ENCODE measurements at places on chromosomes 7 and 10.

DNA sequence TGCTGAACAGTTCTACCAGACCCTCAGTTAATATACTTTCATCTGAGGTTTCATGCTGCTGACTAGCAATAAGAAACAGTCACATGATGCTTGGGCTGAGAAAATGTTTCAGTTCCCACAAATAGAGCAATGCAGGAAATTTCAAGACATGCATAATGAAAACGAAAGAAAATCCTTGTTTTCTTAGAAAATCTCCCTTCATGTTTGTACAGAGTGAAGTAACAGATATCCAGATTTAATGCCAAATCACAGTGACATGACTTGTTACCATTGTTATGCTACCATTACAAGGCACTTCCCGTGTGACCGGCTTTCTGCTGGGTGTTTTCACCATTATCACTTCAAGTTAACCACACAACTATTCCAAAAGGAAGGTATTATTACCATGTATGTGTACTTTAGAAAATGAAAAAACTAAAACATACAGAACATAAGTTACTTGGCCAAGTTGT lies 121.7 kb downstream of the DOCK4 start:
- no peak for DNase-seq

DNA sequence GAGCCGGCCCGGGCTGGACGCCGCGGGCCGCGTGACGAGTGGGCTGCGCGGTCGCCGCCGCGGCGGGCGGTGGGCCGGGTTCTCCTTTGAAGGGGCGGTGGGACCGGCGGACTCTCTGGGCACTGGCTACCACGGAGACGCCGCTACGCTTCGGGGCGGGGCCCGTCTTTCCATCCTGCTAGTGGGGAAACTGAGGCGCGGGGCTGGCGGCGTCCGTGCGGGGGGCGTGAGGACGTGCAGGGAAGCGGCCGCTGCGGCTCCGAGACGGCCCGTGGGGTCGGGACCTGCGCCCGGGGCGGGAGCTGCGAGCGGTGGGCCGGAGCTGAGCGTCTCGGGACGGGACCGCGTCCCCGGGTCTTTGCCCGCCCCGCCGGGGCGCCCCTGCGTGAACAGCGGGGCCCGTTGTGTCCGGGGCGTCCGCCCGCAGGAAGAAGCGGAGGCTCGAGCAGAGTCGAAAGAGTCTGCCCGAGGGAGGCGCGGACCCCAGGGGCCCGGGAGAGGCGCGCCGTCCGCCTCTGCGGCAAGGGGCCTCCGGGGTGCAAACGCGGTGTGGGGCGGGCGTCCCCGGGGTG lies 548 bp upstream of the BNIP3 start:
- DNase-seq = peak; percentile 58

DNA sequence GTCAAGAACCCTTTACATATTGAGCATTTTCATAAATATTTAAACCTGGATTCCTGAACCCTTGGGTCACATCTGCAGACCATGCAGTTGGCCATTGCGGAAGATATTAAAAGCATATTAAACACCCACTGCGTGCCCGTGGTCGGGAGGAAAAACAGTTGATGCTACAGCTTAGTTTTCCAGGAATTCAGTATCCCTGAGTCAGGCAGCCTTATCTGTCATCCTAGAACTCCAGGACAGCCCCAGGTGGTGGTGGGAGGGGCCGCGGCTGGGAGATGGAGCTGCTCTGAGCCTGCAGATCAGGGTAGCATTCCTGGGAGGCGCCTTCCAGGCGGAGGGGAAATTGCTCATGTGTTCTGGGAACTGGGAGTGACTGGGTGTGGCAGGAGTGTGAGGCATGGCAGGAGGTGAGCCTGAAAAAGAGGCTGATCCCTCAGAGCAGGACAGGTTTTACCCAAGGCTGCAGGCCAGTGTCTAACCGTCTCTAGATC lies 222.9 kb upstream of the SH2B2 start:
- DNase-seq = no peak

DNA sequence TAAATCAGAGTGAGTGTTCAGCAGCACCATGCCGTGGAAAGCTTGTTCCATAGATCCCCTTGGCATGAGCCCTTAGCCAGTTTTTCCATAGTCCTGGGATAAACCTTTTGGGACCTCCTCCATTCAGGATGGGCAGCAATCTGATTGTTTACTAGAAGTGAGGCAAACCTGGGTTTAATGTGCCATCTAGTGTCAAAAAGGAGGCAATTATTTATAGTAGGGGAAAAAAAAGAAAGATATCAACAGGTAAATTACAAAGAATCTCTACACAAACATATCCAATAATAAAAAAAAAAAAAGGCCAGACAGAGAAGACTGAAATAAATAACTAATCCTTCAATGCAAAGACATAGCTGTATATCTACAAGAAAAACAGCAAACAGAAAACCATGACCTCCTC lies 229.0 kb upstream of the STK17A start:
- no peak for DNase-seq

GRCh38 chr10:63430091-63430998 lies 35.4 kb downstream of the JMJD1C start:
- DNase-seq = no peak

GRCh38 chr10:47254611-47255010 lies 45.4 kb upstream of the GDF10 start:
- DNase-seq = no peak

GRCh38 chr10:69757553-69758309 lies 44.0 kb upstream of the COL13A1 start:
- DNase-seq = no peak

DNA sequence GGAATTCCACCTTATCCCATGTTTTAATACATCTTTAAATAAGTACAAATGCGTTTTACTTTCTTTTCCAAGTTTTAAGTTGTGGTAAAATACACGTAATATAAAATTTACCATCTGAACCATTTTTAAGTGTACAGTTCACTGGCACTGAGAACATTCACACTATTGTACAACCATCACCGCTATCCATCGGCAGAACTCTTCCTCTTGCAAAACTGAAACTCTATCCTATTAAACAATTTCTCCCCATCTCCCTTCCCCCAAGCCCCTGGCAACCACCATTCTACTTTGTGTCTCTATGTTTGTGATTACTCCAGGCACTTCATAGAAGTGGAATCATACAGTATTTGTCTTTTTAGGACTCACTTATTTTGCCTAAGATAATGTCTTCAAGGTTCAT lies 33.8 kb downstream of the HIP1 start:
- DNase-seq = no peak

- DNase-seq = no peak
Measured at GRCh38 chr7:98651760-98652159, 34.7 kb downstream of the NPTX2 start.

DNA sequence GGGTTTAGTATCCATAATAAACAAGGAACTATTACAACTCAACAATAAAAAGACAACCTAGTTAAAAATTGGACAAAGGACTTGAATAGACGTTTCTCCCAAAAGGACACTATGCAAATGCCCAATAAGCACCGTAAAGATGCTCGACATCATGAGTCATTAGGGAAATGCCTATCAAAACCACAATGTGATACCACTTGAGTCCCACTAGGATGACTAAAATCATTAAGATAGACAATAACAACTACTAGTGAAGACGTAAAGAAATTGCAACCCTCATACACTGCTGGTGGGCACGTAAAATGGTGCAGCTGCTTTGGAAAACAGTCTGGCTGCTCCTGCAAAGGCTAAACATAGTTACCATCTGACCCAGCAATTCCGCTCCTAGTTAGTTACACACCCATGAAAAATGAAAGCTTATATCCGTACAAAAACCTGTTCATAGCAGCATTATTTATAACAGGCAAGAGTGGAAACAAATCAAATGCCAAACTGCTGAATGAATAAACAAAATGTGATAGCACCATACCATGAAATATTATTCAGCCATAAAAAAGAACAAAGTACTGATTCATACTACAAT lies 17.3 kb downstream of the CCDC3 start:
- no peak for DNase-seq

DNA sequence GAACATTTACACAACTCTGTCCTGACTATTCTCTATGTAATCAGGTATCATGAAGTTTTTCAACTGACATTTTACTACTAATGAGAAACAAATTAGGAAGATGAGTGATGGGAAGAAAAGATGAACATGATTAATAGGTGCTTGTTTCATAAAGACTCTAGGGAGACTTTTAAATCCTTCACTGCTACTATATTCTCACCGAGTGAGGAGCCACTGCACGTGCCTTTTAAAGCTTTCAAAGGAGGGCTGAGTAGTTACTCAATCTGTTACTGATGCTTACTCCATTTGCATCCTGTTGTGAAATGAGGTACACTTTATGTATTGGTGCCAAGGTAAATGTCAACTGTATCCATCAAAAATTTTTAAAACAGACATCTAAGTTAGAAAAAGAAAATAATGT lies 1.3 kb upstream of the COMMD3 start:
- DNase-seq = no peak

DNA sequence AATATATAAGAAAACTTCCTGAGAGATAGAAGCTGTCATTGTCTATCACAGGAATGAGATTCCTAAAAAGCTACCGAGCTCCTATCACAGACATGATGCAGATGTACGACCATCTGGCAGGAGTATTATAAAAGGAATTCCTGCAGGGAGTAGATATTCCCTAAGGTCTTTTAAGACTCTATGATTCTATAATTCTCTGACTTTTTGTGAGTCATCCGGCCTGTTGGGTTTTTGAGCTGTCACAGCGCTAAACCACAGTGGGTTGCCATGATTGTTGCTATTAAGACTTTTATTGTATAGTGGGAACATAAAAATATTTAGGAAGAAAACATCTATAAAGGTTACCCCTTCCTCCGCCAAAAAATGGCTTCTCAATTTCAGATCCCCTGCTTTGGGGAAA lies 223.4 kb downstream of the BMPER start:
- DNase-seq = no peak

GRCh38 chr7:50908628-50909290 lies 126.1 kb upstream of the GRB10 start:
- DNase-seq = no peak

DNA sequence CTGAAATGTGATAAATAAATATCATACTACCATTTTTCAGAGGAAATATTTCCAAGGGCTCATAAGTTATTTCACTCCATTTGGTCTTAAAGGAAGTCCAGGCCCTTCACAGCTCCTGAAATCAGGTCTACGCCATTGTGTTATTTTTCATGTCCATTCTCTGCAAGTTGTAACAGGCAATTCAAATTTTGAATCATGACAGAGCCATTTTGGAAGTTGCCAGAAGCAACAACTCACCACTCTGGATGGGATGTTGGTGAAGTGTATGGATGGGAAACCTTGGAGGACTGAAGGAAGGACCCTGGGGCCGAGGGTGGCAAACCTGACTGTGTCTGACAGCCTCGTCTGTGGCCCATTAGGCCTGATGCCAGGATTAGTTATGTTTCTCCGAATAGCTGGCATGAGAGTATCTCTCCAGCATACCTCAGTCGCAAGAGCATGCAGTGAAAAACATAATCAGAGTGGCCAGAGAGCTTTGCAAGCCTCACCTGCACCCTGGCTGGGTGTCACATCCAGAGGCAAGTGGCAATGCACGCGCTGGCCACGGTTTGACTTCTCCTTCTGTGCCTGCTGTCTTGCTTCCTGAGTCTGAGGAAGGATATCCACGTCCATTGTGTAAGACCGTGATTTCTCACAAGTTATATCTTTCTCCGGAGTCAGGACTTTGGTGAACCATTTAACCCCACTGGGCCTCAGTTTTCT lies 87.1 kb downstream of the NRP1 start:
- no peak for DNase-seq

DNA sequence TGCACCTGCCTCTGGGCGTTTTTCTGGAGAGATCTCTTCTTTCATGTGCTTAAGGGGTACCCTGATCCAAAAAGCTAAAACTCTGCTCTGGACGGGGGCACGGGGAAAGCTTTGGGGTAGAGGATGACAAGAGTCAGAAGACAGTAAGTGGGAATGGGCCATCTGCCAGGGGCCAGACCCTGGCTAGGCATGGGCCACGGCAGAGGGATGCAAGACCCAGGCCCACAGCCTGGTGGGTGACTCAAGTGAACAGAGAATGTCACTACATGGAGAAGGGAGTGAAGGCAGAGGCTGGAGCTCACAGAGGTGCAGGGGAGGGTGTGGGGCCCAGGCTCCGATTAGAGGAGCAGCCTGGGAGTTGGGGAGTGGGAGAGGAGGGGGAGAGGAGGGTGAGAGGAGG lies 15.3 kb downstream of the FLNC start:
- no peak for DNase-seq

DNA sequence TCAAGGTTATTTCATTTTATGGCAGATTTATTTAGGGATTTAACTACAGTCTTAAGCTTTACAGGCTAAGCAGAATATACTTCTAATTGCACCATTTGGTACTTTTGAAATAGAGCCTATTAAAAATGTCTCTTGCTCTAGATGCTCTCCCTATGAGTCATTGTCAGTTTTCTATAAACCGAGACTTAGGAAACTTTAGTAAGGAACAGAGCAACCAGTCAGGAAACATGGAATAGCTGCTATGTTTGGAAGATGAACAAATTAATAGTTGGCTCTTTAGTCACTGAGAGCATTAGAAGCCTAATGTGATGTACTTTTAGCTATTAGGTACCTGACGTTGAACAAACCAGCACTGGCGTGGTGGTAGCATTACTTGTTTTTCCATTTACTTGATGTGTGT lies 35.3 kb downstream of the INPP5F start:
- no peak for DNase-seq

DNA sequence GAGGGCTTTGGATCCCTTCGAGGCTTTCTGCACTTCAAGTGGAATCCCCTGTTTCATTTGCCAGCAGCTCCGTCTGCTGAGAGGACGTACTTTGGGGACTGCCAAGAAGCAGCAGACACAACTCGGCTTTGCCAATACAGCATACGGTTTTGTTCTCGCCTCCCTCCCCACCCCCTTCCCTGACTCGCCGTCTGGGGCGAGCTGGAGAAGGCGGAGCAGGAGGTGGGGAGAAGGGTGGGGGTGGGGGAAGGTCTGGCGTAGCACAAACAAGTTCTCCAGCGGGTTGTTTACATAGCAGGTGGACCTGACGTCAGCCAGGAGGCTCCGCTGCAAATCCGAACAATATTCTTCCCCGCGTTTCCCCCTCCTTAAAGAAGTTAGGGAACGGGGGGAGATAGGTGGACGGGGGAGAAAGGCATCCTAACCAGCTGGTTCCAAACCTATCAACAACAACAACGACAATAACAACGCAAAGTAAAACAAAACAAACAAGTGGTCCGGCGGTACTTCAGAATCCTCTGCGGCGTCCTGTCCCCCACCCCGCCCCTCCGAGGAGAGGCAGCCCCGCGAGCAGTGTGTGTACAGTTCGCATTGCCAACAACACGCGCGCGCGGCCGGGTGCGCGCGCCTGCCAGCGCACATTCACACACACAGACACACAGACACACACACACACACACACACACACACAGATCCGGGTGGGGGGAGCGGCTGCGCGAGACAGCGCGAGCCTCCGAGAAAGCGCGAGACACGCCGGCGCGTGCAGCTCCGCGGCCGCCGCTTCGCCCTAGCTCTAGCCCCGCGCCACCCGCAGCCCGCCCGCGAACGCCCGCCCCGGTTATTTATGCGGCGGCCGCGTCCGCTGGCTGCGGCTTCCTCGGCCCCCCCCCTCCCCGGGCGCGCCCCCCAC lies 167.0 kb upstream of the PPP1R3A start:
- no peak for DNase-seq

GRCh38 chr10:74705358-74705980 lies 120.9 kb upstream of the KAT6B start:
- DNase-seq = no peak

GRCh38 chr10:92595505-92595904 lies 2.6 kb downstream of the KIF11 start:
- no peak for DNase-seq

- no peak for DNase-seq
Measured at GRCh38 chr10:113015201-113015600, 65.2 kb downstream of the TCF7L2 start.

- DNase-seq = no peak
Measured at GRCh38 chr7:37031571-37032257, 307.4 kb upstream of the AOAH start.
